HFFc6 (cell line): ENCODE measurements at places on chromosomes 3 and 15. TPM values are rescaled to one million over a fixed set of nuclear protein-coding genes. Genes with fewer than 3 reads are reported as not detected.

- no peak overlapping the region for H3K4me3 ChIP-seq
- peaks cover 6% of the 10 kb centered on the region; the same call in 1 of the 2 replicates for H3K27me3 ChIP-seq
- H3K36me3 ChIP-seq = peaks cover 17% of the 10 kb centered on the region
- peaks cover 25% of the 10 kb centered on the region for H3K4me1 ChIP-seq
These were observed 77.2 kb downstream of the TBC1D2B start for GRCh38 chr15:78000091-78000926.

- no peak overlapping the region for H3K27ac ChIP-seq
- peaks cover 14% of the 10 kb centered on the region for H3K36me3 ChIP-seq
- peaks cover 39% of the 10 kb centered on the region for H3K4me1 ChIP-seq
- H3K27me3 ChIP-seq = no peaks in the 10 kb centered on the region
These were observed 11.4 kb downstream of the SKIL start for GRCh38 chr3:170368921-170369320.

DNA sequence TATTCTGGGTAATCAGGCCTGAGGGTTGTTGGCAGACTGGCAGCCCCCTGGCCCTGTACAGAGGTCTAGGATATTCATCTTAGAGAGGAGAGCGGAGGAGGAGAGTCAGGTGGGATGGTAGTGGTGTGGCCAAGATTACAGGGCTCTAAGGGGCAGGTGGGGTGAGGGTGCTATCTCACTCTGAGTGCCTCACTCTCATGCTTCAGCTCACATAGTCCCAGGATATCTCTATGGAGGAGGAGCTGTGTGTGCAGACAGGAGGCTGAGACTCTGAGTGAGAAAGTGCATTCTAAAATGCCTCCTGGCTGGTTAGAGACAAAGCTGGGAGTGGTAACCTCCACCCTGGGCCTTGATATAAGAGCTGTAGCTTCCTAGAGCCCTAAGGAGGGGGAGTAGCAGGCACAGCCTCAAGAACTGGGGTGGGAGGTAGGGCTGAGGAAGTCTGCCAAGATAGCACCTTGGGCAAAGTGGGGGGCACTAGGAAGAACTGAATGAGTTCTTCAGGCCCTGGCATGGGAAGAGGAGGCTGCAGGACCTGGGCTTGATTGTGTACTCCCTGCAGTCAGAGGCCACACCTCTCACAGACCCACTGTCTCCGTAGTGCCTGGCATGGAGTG is 39.9 kb downstream of the CLSTN2 start:
- H3K36me3 ChIP-seq = peaks cover 14% of the 10 kb centered on the region; the same call in 1 of the 2 replicates
- no peak overlapping the region for H3K27ac ChIP-seq
- no peak for DNase-seq
- peaks cover 3% of the 10 kb centered on the region; the same call in 1 of the 2 replicates for H3K27me3 ChIP-seq
- H3K4me3 ChIP-seq = no peak overlapping the region
- no peaks in the 10 kb centered on the region for H3K4me1 ChIP-seq

- no peaks in the 10 kb centered on the region; the same call in 1 of the 2 replicates for H3K36me3 ChIP-seq
- H3K27me3 ChIP-seq = peaks cover 3% of the 10 kb centered on the region; the same call in 1 of the 2 replicates
- no peak for DNase-seq
- peak overlapping the region; percentile 100 for H3K27ac ChIP-seq
These were observed 938 bp downstream of the DZIP3 start for GRCh38 chr3:108590460-108590859.

GRCh38 chr3:146892041-146892440 is 286.9 kb upstream of the PLSCR5 start:
- peaks cover 26% of the 10 kb centered on the region for H3K4me1 ChIP-seq
- no peak for DNase-seq
- no peak overlapping the region for H3K4me3 ChIP-seq
- H3K36me3 ChIP-seq = no peaks in the 10 kb centered on the region
- H3K27ac ChIP-seq = no peak overlapping the region

DNA sequence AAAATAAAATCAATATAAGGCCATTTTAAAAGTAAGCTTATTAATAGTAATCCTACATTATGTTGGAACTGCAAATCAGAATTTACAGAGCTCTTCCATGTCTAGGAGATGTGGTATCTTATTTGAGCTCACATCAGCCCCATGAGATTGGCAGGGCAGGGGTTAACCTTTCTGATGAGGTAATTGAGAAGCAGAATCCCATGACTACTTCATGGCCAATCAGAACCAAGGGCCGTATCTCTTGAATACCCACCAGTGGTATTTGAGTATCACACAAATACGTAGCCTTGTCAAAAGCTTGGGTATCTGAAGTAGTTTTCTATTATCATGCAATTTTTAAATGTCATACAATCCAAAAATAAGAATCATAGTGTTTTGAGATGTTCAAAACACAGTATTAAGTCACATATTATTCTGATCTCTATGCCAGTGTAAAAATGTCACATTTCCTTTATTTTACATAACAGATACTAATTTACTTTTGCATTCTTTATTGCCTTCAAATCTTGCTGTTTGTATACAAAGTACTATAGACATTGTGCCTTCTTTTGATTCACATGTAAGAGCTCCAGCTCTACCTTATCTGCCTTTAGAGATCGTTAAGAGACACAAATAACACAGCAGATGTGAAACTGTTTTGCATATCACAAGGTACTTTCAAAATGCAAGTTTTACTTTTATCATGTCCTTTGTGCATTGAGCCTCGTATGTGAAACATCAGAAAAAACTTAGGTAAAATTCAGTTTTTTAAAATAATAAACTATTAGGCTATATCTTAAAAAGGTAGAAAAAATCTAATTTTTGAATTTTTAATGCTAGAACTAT is 251.7 kb upstream of the GOLGA6L4 start:
- DNase-seq = no peak
- no peaks in the 10 kb centered on the region for H3K36me3 ChIP-seq
- no peaks in the 10 kb centered on the region; the same call in 1 of the 2 replicates for H3K27me3 ChIP-seq
- no peaks in the 10 kb centered on the region for H3K4me1 ChIP-seq
- no peak overlapping the region for H3K27ac ChIP-seq
- H3K4me3 ChIP-seq = no peak overlapping the region

DNA sequence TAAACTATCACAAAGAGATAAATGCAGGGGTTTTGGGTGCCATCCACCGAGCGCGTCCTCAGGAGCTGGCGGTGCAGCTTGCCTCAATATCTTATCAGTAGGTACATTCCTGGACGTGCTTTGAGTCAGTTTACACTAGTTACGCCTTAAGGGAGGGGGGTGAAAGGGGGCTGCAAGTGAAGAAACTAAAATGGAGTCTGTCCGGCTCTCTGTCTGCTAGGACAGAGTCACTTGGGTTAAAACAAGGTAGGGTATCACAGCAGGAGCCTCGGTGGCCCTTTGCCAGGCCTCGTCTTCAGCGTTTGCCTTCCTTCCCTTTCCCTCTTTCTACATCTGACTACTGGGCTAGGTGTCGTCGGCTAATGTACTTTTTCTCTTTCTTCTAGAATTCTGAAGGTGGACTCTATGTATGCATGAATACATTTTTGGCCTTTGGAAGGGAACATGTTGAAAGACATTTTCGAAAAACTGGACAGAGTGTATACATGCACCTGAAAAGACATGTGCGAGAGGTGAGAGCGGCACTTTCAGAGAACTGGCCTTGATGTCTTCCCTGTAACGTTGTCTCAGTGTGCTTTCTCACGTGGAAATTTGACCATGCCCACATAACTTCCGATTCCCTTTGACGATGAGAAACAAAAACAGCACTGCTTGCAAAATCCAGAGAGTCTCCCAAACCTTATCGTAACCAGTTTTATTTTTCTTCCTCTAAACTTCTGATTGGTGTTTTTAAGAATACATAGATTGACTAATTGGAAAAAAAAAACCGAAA is 28.8 kb downstream of the USP13 start:
- no peak for DNase-seq
- H3K27ac ChIP-seq = peak overlapping the region; percentile 84; the same call in 1 of the 2 replicates
- H3K4me3 ChIP-seq = peak overlapping the region; percentile 80

DNA sequence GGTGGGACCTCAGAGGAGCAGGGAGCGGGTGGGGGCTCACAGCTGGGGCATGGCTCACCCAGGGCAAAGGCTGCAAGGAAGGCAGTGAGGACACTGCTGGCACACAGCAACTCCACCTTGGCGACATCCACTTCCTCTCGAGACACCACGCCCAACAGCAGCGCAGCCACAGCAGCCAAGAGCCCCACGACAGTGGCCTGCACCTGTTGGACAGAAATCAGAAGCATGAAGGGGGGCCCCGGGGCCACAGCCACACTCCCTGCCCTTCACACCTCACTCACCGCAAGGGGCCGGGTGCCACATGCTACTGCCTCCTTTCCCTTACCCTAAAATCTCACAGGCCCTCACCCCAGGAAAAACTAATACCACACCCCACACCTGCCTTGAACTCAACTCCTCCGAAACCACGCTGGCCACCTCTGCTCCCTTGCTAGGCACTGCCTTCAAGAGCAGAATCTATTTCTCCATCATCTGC is 57.3 kb downstream of the ROPN1B start:
- H3K27me3 ChIP-seq = no peaks in the 10 kb centered on the region; the same call in none of the 2 replicates
- peaks cover 37% of the 10 kb centered on the region for H3K36me3 ChIP-seq
- DNase-seq = no peak
- no peak overlapping the region for H3K27ac ChIP-seq
- H3K4me3 ChIP-seq = no peak overlapping the region

- DNase-seq = no peak
- no peak overlapping the region; the same call in 1 of the 2 replicates for H3K4me3 ChIP-seq
- H3K27ac ChIP-seq = no peak overlapping the region
- peaks cover 36% of the 10 kb centered on the region for H3K27me3 ChIP-seq
- H3K36me3 ChIP-seq = no peaks in the 10 kb centered on the region
These were observed 69.8 kb downstream of the HES1 start for GRCh38 chr3:194205675-194206133.

DNA sequence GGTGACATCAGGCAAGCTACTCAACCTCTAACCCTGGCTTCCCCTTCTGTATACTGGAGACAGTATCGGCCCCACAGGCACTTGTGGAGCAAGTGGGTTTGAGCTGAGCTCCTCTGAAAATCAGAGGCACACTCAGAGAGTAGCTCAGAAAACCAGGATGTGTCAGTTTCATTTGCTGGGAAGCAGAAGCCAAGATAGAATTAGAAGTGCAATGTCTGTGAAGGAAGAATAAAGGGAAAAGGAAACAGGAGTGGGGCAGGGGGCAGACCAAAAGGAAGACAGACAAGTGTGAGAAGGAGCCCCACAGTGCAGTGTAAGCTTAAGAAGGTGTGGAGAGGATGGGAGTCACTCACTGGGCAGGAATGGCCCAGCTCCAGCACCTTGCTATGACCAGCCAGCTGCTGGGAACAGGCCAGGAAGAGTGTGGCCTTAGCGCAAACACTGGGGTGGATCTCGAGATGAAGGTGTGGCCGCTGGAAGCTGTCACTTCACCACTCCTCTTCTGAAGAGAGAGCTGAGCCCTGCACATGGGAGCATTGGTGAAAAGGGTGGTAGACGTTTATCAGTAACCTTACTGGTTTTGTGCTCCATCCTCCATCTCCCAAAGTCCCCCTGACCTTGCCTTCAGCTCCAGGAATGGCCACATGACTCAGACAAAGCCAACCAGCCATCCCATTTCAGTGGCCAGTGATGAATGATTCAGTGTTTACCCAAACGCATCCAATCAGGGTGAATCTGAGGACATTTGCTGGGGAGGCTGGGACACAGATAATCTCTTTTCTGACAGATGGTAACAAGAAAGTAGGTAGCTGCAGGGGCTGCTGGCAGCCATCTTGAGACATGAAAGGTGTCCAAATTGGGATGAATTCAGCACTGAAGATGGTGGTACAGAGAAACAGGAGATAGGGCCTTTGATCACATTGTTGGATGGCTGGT is 108.4 kb downstream of the SHQ1 start:
- no peaks in the 10 kb centered on the region for H3K36me3 ChIP-seq
- H3K4me1 ChIP-seq = peaks cover 10% of the 10 kb centered on the region; the same call in 1 of the 2 replicates
- H3K27ac ChIP-seq = no peak overlapping the region
- H3K4me3 ChIP-seq = no peak overlapping the region
- H3K27me3 ChIP-seq = peaks cover 9% of the 10 kb centered on the region; the same call in 1 of the 2 replicates

- H3K27ac ChIP-seq = peak overlapping the region; percentile 97
- peaks cover 4% of the 10 kb centered on the region; the same call in 1 of the 2 replicates for H3K27me3 ChIP-seq
- peak overlapping the region; percentile 86 for H3K4me3 ChIP-seq
- peaks cover 53% of the 10 kb centered on the region for H3K4me1 ChIP-seq
These were observed 9.7 kb upstream of the NCKIPSD start for GRCh38 chr3:48695393-48695753.

DNA sequence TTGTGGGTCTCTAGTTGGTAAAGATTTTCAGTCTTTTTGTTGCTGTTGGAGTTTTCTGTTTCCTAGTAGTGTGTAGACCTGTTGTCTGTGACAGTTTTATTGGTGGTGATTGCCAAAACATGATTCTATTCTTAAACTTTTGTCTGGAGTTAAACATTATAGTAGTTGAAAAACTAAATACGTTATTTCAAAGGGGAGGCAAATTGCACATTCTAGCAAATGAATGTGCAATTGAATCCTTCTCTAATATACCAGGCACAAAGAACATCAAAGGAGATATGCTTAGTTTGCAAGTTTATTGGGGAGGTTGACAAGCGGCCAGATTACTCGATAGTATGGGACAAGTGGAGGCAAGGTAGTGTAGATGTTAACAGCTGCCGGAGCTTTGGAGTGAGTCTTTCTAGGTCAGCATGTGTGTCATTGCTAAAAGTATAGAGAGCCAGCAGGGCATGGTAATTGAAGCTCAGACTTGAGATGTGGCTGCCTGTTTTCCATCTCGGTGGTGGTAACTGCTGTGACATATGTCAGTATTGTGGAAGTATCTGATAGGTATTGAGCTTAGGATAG is 20.6 kb downstream of the CHD2 start:
- no peak for DNase-seq
- H3K36me3 ChIP-seq = peaks cover 56% of the 10 kb centered on the region
- peak overlapping the region; percentile 83 for H3K27ac ChIP-seq
- peak overlapping the region; percentile 53 for H3K4me3 ChIP-seq
- H3K4me1 ChIP-seq = peaks cover 86% of the 10 kb centered on the region

- DNase-seq = peak; percentile 92
- H3K27me3 ChIP-seq = no peaks in the 10 kb centered on the region; the same call in none of the 2 replicates
- H3K27ac ChIP-seq = peak overlapping the region; percentile 88
- H3K4me1 ChIP-seq = peaks cover 74% of the 10 kb centered on the region
These were observed 45.5 kb downstream of the CBLB start for GRCh38 chr3:105823149-105823867.

- no peak for DNase-seq
- peaks cover 57% of the 10 kb centered on the region for H3K4me1 ChIP-seq
- H3K36me3 ChIP-seq = peaks cover 13% of the 10 kb centered on the region; the same call in 1 of the 2 replicates
- H3K27ac ChIP-seq = peak overlapping the region; percentile 51
These were observed 2.2 kb downstream of the ZNF592 start for GRCh38 chr15:84750583-84751092.

- DNase-seq = no peak
- H3K27me3 ChIP-seq = no peaks in the 10 kb centered on the region
- H3K27ac ChIP-seq = no peak overlapping the region
- no peak overlapping the region for H3K4me3 ChIP-seq
- H3K4me1 ChIP-seq = no peaks in the 10 kb centered on the region
- no peaks in the 10 kb centered on the region for H3K36me3 ChIP-seq
These were observed 279.0 kb upstream of the EPHA3 start for GRCh38 chr3:88828466-88828865.

GRCh38 chr3:185153861-185154629 is 1.2 kb upstream of the C3orf70 start:
- no peak overlapping the region for H3K4me3 ChIP-seq
- H3K36me3 ChIP-seq = no peaks in the 10 kb centered on the region
- H3K27me3 ChIP-seq = peaks cover 21% of the 10 kb centered on the region
- H3K27ac ChIP-seq = no peak overlapping the region
- no peaks in the 10 kb centered on the region for H3K4me1 ChIP-seq

CRYGS gene
- total RNA-seq = 0.80 to 1.1 TPM (median 0.87 TPM) in 3 replicates

GHSR gene
- not detected in 3 replicates for total RNA-seq

CXCR6 gene
- not detected in 3 replicates for total RNA-seq

SLC12A1 gene
- total RNA-seq = not detected in 3 replicates

HYAL2 gene
- 45.4 to 52.8 TPM (median 50.0 TPM) in 3 replicates for total RNA-seq

KIF23 gene
- 29.8 and 53.6 TPM in 2 replicates for total RNA-seq

SCAANT1 gene
- not detected in 3 replicates for total RNA-seq

ANKRD63 gene
- total RNA-seq = not detected in 3 replicates

ACAD9 gene
- total RNA-seq = 39.9 and 44.3 TPM in 2 replicates

DIPK2A gene
- 7.0 and 8.6 TPM in 2 replicates for total RNA-seq
